G401 (cell line): ENCODE measurements at places on chromosomes 2 and 18. TPM values are rescaled to one million over a fixed set of nuclear protein-coding genes. Genes with fewer than 3 reads are reported as not detected.

The MAP3K19 gene
- total RNA-seq, result not detected in 2 replicates

- DNase-seq, result no peak
Observed at GRCh38 chr2:3000968-3001367, 376.6 kb downstream of the EIPR1 start.

The CHST9 gene
- total RNA-seq, result not detected in 2 replicates

The LAMA3 gene
- 0.43 and 0.44 TPM in 2 replicates for total RNA-seq
